ENCODE measurements at places on chromosomes 13 and 19. TPM values are rescaled to one million over a fixed set of nuclear protein-coding genes. Genes with fewer than 3 reads are reported as not detected.

GRCh38 chr13:32902029-32902780 lies 114.0 kb upstream of the KL start:
- H3K27ac ChIP-seq, result no peak overlapping the region
- DNase-seq, result no peak
- H3K4me3 ChIP-seq, result no peak overlapping the region
- H3K27me3 ChIP-seq, result no peaks in the 10 kb centered on the region
- peaks cover 5% of the 10 kb centered on the region for H3K4me1 ChIP-seq
- H3K36me3 ChIP-seq, result no peaks in the 10 kb centered on the region

ZNF610 gene
- 0.67 TPM for total RNA-seq

DNA sequence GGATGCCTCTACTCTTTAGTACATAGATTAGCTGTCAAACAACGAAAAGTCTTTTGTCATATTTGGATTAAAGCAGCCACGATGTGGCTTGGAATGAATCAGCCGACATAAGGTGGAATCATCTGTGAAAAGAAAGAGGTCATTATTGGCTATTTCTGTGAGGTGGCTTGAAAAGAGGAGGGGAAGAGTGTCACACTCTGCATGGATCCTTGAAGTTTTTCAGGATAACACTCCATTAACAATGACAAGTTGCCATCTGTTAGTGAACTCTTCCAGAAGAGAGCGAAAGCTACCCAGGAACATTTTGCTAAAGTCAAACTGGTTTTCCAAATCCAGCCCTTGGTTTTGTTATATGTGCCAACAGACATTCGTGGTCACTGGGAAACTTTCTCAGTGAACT lies 1604.8 kb downstream of the OLFM4 start:
- H3K27ac ChIP-seq, result no peak overlapping the region
- H3K4me3 ChIP-seq, result no peak overlapping the region
- no peak for DNase-seq

DNA sequence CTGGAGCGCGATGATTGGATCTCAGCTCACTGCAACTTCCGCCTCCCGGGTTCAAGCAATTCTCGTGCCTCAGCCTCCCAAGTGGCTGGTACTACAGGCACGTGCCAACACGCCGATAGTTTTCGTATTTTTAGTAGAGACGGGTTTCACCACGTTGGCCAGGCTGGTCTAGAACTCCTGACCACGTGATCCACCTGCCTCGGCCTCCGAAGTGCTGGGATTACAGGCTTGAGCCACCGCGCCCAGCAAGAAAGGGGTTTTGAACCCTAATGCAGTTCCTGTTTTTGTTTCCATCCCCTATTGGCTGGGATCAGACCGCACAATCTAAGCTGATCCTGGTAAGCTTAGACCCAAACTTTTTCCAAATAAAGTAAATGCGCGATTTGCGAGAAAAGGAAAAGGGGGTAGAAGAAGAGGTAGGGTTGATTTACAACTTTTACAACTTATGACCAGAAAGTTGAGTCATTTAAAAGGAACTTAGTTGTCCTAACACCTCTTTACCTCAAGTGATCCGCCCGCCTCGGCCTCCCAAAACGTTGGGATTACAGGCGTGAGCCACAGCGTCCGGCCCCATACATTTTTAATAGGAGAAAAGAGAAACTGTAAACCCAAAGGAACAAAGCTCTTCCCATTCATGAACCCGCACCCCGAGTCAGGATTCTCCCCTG lies 764 bp downstream of the ZNF626 start:
- peaks cover 29% of the 10 kb centered on the region for H3K36me3 ChIP-seq
- no peak for DNase-seq
- no peaks in the 10 kb centered on the region for H3K27me3 ChIP-seq
- no peaks in the 10 kb centered on the region for H3K4me1 ChIP-seq
